ENCODE measurements at places on chromosomes 7 and 10.

- no peak for DNase-seq
Measured at GRCh38 chr7:14275356-14275755, 285.9 kb upstream of the ETV1 start.

DNA sequence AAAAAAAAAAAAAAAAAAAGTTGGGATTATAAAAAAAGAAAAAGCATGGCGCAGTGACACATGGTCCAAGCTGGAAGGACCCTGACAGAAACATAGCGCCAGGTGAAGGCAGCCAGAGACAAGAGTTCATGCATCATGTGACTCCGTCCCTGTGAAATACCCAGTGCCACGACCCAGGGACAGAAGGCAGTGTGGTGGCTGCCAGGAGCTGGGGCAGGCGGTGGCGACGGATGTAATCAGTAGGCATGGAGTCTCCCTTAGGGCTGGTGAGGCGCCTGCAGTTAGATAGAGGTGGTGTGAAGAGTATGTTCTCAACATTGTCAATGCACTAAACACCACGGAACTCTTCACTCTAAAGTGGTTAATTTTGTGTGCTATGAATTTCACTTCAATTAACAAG lies 43.9 kb downstream of the STK32C start:
- no peak for DNase-seq

DNA sequence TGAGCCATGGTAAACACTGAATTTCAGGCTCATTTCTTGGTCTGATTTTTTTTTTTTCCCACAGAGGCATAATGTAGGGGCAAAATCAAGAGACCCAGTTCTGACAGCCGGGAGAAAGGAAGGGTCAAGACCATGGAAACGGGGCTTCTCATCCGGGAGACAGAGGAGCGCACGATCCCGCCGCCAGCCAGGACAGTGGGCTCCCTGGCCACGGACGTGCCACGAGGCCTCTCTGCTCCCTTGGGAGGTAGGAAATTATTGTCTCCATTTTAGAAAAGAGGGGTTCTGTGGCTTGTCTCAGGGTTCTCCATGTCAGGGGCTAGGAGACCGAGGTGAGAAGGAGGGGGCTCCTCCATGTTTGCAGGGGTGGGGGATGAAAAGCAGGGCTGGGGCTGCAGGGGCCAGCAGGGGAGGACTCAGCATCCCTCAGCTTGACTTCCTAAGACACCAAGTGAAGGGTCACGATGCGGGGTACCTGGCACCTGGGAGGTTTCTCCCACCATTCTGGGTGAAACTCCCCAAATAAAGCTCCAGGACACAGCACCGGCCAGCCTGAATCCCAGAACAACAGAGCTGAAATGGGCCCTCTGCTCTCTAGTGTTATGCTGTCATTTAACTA lies 37.6 kb downstream of the PPIF start:
- DNase-seq, result no peak

DNA sequence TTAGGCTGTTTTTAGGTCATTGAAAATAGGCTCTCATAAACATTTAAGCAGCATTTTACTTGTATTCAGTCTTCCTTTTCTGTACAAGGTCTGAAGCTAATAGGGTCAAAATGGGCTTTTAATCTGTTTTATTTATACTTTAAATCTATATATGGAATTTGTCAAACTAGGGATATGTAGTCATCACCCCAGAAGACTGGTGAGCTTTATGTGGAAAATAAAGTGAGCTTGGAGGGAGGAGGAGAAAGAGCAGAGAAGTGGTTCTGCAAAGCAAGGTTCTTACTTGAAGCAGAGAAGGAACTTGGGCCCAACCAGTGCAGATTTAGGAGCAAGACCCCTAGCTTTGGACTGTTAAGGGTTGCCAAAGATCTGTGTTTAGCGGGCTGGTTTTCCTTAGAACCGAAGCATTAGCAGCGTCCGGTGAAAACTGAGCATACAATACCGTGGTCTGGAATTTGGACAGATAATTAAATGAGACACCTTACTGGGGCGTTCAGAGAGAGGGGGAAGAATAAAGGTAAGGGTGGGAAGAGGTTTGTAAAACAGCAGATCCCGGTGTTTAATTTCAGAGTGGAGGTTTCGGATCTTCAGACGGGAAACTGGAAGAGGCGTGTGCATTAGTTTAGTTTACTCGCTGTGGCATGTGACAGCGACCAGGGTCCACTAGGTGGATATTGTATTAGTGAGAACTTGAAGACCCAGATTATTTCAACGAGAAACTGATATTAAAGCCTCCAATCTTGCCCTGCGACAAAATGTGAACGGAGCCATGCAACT lies 2.4 kb downstream of the BAMBI start:
- DNase-seq, result no peak

DNA sequence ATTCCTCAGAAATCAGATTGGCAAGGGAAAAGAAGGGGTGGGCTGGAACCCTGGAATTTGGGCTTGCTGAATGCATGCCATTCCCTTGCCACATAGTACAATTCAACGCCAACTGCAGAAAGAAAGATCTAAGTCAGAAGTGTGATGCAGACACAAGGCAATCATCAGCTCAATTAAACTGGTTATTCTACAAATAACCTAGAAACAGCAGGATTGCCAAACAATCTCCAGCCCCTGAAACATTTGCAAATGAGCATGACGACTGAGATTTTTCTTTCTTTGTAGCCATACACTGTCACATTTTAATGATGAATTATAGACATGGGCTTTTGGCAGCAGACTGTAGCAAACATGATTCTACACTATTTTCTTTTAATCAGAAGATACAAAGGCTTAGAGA lies 16.5 kb upstream of the CREB5 start:
- DNase-seq, result no peak

DNA sequence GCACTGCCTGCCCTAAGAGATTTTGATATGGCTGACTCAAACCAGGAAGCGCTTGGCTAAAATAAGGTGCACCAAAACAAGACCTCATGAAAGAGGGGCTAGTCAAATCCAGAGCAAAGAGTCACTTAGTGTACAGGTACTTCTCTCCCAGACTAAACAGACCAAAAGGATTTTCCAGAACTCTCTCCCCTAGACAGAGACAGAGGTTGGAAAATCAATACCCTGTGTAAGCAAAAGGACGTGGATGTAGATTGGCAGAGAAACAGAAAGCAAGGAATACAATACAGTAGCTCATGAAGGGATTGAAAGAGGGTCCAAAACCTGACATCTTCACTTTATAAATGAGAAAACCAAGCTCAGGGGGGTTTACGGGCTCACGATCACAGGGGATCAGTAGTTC lies 83.0 kb upstream of the LRRTM3 start:
- no peak for DNase-seq

DNA sequence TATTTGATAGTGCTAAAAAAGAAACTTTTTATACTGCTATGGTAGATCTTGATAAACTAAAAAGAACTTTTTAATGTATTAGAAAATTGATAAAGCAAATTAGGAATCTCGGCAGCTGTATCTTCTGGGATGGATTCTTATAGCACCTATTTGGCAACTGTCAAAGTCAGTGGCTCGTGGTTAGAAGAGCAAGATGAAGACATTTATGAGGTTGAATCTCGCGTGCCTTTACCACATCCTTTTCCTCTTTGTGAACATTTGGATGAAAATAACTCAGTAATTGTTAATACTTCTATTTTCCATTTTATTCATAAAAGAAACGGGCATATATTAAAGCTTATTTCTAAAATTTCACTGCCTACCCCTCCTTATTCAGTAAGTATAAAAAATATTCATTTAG lies 76.2 kb downstream of the CYP51A1 start:
- no peak for DNase-seq

DNA sequence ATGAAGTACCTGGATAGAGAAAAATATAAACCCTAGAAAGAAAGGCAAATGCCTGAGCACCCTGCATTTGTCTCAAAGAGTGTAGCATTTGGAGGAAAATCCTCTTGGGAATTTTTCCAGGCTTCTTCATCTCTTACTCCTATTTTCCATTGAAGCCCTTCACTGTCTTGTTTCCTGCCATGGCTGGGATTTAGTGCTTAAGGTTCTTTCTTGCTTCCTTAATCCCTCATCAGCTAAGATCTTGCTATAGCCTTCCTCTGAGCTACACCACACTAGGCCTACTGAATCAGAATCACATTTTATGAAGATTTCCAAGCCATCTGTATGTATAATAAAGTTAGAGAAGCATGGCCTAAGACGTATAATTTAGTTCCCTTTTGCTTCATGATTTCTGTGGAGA lies 97.5 kb upstream of the PHYHIPL start:
- DNase-seq, result no peak

DNA sequence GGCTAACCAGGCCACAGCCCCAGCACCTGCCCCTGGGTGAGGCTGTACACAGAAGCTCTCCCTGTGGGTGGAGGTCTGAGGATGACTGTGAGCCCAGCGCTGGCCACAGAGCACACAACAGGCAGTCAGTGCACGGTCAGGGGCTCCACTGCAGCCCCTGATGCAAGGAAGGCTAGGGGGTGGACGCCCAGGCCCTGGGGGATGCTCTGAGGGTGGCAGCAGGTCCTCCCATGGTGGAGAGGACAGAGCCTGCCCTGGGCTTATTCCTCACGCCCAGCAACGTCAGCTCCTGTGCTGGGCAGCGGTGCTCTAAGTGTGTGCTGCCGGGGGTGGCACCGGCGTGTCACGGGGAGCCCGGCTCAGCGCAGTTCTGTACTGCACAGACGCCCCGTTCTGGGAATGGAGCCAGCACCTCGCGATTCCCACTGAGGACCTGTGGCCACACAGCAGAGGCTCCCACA lies 223.2 kb downstream of the MAD1L1 start:
- no peak for DNase-seq

GRCh38 chr7:37095122-37095521 lies 353.5 kb downstream of the ELMO1 start:
- DNase-seq, result no peak

GRCh38 chr10:34235164-34235832 lies 579.8 kb downstream of the PARD3 start:
- no peak for DNase-seq

- DNase-seq, result no peak
Measured at GRCh38 chr7:115273139-115273772, 351.4 kb downstream of the MDFIC start.

DNA sequence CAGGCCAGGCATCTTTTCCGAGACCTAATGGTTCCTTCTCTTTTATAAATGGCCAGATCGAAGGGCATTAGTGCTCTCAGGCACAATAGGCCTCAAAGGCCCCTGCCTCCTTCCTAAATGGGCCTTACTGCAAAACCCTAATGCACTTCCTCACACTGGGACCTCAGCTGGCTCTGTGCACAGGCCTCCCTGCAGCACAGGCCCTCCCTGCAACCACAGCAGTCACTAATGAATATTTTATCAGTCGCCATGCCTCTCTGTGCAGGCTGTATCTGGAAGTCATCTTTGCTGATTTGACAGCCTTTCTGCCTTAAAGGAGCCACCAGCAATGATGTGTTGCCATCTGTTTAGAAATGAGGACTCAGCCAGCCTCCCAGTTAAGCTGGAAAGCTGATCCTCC lies 54.9 kb upstream of the SDK1 start:
- DNase-seq, result no peak

DNA sequence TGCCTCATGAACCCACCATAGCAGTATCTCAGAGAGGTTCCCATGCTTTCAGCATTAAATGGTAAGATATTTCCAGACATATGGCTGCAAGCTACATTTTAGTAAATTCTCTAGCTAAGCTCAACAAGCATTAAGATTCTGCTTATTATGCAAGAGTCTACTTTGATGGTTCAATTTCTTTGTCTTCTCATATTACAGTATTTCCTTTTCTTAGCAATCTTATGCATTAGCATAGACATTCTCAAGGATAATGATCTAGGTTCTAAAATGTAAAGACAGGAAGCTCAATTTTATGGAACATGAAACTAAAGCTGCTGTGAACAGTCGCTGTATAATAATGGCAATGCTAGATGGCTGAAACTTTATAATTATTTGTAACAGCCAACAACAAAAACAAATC lies 39.2 kb downstream of the MEOX2 start:
- DNase-seq, result no peak

DNA sequence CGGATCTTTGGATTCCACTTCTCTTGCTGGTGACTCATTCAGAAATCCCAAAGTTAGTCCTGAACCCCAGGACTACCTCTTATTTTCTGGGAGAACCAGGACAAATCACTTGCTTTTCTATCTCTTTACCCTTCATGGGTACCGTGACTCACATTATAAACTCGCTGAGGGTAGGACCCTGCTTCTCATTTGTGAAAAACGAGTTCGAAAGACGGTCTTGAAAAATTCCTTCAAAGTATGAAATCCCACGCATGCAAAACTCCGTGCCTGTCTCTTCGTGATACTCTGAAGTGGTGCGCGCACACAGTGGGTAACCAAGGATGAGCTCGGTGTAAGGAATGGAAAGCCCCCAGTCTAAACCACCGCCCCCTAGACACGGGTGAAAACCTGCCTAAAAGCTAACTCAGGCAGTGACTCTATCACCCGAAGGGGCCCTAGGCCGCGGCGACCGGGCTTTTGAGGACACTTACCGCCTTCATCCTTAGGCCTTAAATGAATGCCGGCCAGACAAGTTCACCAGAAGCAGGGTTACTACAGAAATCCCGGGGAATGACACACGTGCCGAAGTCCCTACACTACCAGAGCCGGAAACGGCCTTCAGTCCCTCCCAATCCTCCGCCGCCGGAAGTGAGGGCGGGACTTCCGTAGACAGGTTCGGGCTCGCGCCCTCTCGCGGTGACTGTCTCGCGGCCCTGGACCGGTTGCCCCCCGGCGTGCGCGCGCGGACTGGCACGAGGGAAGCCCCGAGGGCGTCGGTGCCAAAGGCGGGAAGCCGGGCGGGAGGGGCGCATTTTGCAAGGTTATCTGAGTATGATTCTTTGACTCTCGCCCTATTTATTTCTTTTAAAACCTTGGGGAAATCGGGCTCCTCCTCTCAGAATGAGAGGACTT lies at the start of gene NOC3L:
Gene NOC3L, minus strand, starts transcription at position 580 of the 891 bp plus-strand sequence. Its CDS starts 101 bp downstream, at position 479.
- peak; percentile 96 for DNase-seq

DNA sequence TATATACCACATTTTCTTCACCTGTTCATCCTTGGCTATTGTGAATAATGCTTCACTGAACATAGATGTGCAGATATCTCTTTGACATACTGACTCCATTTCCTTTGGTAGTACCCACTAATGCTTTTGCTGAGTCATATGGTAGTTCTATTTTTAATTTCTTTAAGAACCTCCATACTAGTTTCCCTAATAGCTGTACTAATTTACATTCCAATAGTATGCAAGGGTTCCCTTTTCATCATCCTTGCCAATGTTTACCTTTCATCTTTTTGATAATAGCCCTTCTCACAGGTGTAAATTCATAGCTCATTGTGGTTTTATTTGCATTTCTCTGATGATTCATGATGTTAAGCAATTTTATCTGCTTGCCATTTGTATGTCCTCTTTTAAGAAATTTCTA lies 159.9 kb downstream of the CALCR start:
- no peak for DNase-seq

GRCh38 chr7:44066494-44067063 lies 1.2 kb upstream of the PGAM2 start:
- DNase-seq, result no peak

Data from WTC11 (cell line).